CD14-positive monocyte (primary cell): ENCODE measurements at places on chromosomes 6 and 20. TPM values are rescaled to one million over a fixed set of nuclear protein-coding genes. Genes with fewer than 3 reads are reported as not detected.

ARMH2 gene
- 0.34 TPM for polyA plus RNA-seq

CDH4 gene
- not detected in 2 replicates for polyA plus RNA-seq

CLDN20 gene
- polyA plus RNA-seq = not detected

PRR18 gene
- polyA plus RNA-seq = not detected

BTN1A1 gene
- polyA plus RNA-seq = not detected

TMEM244 gene
- not detected for polyA plus RNA-seq

ZNF335 gene
- 39.6 and 42.5 TPM in 2 replicates for polyA plus RNA-seq

GRCh38 chr6:16243055-16243454, 4.7 kb downstream of the GMPR start:
- DNase-seq = no peak

GRCh38 chr6:90294614-90294988, 2.0 kb downstream of the BACH2 start:
- no peak for DNase-seq

GRCh38 chr6:36758516-36759147, 61.0 kb downstream of the RAB44 start:
- DNase-seq = no peak

- DNase-seq = no peak
These were observed 6.8 kb upstream of the SULF2 start for GRCh38 chr20:47792021-47792618.

- no peak for DNase-seq
These were observed 27.5 kb upstream of the NHSL1 start for GRCh38 chr6:138526822-138527235.

DNA sequence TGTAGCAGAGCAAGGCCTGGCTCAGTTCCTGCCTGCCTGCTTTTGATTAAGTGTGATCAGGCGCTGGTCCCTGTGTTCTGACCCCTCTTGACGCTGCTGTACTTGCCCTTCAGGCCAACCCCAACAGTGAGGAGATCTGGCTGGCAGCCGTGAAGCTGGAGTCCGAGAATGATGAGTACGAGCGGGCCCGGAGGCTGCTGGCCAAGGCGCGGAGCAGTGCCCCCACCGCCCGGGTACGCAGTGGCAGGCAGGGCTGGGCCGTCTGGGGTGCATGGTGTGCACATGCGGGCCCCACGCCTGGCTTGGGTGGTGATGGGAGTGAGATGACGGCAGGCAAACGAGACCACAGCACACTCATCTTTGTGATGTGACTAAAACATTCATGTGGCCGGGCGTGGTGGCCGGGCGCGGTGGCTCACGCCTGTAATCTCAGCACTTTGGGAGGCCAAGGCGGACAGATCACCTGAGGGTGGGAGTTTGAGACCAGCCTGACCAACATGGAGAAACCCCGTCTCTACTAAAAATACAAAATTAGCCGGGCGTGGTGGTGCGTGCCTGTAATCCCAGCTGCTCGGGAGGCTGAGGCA, 10.1 kb upstream of the C20orf204 start:
- DNase-seq = no peak

DNA sequence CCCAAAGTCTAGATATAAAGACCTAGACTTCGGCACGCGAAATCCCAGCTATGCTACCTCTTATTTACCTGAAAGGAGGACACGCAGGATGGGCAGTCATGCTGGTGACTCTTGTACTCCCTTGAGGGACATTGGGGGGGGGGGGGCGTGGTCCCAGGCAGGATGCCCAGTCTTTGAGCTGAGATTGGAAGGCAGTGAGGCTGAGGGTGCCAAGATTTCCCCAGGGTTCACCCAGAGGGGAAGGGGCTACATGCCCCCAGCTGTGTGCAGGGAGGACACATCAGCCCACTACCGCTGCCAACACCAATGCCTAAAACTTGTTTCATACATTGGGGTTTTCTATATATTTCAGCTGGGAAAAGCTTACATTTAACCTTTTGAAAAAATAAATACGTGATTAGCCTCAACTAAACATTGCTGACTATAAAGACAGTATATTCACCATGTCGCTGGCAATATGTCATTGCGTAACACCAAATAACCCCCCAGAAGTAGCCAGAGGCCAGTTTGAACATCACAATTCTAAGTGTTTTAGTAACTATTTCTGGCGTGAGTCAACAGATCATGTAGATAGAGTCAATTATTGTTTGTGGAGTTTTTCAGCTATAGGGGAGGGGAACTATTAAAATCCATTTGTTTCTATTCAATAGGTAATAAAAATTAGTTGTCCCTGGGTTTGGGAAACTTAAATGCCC, 21.6 kb downstream of the MGME1 start:
- DNase-seq = no peak

DNA sequence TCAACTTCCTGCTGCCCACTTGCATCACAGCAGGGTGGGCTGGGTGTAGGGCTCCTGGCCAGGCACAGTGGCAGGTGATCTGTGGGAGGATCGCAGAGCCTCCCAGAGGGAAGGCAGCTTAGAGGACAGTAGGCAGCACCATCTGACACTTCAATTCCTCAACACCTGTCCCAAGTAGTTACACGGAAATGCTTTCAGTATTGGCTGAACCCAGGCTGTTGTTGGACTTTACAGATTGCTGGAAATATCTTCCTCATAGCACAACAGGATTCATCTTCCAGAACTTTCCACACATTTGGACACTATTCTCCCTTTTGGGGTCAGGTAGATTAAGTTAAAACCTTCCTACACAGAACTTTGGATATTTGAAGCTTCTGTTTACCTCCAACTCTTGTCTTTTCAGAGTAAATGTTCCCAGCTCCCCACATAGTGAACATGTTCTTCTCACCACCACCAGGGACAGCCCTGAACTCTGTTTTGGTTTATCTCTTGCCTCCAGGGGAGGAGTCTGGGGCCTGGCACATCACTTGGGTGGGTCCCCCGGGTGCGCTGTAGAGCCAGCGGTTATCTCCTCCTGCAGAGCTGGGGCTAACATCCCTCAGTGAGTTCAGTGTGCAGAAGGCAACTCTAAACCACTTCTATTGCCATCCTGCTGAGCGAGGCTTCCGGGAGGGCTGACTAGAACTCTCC, 3.5 kb upstream of the SLC22A2 start:
- DNase-seq = no peak

DNA sequence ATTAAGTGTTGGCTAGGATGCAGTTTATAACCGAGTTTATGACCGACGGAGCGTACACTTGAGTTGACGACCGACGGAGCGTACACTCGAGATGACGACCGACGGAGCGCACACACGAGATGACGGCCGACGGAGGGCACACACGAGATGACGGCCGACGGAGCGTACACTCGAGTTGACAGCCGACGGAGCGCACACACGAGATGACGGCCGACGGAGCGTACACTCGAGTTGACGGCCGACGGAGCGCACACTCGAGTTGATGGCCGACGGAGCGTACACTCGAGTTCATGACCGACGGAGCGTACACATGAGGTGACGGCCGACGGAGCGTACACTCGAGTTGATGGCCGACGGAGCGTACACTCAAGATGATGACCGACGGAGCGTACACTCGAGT, 119.8 kb downstream of the HUS1B start:
- no peak for DNase-seq

DNA sequence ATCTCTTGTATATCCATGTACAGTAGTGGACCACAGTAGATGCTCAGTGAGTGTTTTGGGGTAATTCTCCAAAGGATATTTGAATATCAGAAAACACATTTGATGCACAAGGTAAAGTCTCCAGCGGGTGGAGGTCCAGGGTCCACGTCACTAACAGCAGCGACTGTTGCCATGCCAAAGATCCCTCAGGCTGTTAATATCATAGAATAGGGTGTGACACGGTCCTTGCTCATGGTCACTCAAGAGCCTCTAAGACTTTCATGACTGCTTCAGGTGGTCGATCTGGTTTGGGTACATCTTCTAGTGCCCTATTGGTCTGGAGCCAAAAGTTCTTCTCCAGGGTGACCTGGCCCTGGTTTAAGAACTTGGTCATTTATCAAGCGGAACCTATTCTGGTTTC, 90.8 kb downstream of the OLIG3 start:
- no peak for DNase-seq

DNA sequence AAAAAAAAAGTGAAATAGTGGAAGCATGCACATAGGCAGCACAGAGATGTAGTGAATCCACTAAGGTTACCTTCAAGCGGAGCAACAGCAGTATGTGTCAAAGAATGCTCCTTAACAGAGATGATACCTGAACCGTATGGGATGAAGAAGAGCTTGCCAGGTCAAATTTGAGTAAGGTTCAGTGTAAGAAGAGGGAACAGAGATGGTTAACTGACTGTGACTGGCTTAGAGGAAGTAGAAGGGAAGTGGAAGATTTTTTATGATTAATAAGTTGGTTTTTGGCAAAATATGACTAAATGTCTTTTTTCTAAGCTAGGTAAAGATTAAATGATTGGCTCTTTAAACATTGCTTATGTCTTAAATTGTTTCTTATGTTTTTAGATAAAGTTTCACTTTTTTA, 52.6 kb upstream of the C20orf144 start:
- no peak for DNase-seq

- no peak for DNase-seq
These were observed 504 bp downstream of the SNTA1 start for GRCh38 chr20:33443006-33443511.
